ENCODE measurements at places on chromosomes 12 and 14.

DNA sequence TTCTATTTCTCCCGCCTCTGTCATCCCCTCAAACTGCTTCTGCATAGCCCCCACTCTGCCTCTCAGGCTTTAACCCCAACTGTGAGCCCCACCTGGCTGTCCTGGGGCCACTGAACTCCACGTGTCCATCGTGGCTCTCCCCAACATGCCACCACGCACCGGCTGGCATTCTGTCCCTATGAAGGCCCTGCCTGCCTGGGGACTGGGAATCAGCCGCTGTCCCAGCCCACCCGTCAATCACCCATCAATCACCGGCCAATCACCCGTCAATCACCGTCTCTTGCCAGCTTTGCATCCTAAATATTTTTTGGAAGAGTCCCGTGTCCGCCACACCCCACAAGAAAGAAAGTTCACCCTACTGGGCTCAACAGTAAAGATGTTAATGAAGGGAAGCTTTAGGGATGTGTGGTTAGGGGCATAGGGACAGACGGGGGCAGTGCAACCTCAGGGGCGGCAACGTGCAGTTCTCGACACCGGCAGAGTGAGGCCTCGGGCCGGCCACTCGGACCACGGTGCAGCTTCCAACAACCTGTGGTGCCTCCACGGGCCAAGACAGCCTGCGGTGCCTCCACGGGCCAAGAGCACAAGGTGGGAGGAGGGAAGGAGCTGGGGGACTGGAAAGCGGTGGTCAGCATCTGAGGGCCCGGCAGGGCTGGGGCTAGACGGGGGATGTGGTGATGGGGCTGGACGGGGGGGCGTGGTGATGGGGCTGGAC lies 85.6 kb downstream of the GALNT9 start:
- no peak for DNase-seq

DNA sequence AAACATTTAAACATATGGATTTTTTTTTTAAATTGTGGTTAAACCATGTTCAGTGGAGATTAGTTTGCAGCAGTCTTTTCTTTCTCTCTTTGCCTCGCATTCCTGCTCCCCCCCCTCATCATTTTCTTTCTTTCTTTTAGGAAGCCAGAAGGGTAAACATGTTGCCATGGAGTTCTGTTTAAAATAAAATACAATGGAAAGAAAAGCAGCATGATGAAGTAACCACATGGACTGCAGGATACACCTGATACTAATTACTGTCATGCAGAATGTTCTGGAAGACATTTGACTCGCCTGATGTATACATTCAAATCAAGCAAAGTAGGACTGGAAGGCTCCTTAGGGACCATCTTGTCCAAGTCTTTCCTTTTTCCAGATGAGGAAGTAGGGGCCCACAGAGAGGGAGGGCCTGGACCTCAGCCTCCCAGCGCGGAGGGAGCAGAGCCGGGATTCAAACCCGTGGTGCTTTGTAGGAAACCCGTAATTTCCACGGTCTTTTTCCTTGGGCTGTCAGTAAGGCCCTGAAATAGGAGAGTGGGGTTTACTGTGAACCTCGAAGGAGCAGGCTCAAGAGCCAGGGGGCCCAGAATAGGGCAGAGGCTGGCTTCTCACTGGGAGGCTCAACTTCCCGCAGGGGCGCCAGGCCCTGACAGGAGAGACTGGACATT lies 2.4 kb upstream of the MEG3 start:
- DNase-seq: no peak

DNA sequence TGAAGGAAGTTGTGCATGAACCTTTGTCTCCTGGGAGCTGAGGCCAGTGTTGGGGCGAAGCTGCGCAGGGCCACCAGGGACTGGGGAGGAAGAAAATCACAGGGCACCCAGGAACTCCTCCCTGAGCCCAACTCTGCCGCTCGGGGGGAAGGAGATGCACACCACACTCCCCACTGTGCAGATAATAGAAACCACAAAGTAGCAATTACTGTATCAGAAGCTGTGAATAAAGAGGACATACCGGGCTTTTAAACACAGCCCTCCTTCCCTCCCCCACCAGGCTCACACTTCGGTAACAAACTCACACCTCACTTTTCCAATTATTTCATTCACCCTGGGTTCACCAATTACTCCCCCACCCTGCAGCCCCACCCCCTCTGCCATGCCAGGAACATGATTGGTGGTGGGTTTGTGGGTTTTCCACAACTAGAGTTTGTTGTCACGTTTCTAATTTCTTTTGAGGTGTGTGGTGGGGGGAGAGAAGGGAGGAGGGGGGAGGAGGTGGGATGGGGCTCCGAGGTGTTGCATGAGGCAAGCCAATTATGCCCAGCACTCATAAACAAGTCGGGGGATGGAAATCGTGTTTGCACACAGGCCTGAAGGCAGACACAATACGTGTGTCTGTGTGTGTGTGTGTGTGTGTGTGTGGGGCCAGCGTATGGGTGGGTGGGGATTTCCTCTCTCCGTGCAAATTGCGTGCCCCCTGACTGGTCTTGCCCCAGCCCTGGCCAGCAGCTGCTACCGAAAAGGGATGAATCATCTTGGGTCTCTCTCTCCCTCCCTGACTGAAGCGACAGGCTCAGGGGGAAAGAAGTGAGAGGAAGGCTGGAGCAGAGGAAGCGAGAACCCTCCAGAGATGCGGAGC lies 103.3 kb downstream of the RBM19 start:
- peak; percentile 30 for DNase-seq

DNA sequence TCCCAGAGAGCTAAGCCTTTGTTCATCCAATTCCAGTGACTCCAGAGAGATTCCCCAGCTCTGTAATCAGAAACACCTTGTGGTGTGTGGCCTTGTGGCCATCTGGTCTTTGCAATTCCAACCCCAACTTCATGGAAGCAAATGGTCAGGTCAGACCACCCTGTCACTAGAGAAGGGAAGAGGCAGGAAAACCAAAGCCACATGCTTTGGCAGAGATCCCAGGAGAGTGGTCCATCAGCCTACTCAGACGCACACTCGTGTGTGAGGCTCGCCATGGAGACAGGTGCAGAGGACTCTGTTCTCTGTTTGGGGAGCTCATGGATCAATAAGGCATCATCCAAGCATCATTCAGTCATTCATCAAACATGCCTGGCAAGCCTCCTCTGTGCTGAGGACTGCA lies 46.2 kb upstream of the TUNAR start:
- DNase-seq: no peak

GRCh38 chr12:111686574-111687105 lies 787 bp downstream of the ACAD10 start:
- DNase-seq: no peak

DNA sequence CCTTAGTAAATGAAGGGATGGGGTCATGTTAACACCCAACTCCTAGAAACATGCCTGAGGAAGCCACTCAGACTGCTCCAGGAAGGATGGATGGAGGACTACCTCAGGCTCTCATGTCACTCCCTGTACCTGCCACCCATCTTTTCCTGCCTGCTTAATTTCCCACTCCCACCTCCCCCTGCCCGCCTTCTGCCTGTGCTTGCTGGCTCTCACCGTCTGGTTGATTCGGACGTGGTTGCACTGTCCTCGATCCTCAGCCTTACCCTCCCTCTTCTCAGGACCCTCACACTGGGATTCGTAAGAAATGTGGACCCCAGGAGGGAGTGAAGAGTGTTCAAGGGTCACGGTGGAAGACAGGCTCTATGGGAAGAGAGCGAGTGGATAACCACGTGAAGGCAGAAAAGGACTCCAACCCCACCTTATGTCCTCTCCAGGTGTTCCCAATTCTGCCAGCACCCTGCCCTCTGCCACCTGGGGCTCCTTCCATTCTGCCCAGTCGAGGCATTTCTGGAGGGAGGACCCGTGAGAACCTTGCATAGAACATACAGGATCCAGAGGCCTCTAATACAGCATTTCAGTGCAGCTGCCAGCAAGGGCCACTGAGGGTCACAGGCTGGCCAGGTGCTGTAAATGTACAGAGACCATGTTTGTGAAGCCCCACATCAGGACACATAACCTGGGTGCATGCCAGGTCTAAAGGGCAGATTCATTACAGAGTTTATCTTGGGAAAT lies 12.9 kb downstream of the ITGB7 start:
- DNase-seq: no peak

GRCh38 chr14:61264010-61264571 lies 17.0 kb downstream of the TMEM30B start:
- DNase-seq: no peak

- no peak for DNase-seq
These were observed 93.0 kb downstream of the TMTC1 start for GRCh38 chr12:29690728-29691127.

- DNase-seq: peak; percentile 33
These were observed 16.3 kb upstream of the FLVCR2 start for GRCh38 chr14:75562089-75562488.

All from epithelial cell of esophagus (primary cell).